Activated T-helper 9 cell treated with anti-CD3 and anti-CD28 coated beads, Interleukin-2, amount 50 U/mL, for 16 hours (primary cell): ENCODE measurements at places on chromosomes 5 and 9.
A peak's percentile ranks its signal among the peaks of the same experiment; 100 is the strongest.

- no peak for DNase-seq
Observed at GRCh38 chr5:37111426-37112382, 137.5 kb downstream of the CPLANE1 start.

DNA sequence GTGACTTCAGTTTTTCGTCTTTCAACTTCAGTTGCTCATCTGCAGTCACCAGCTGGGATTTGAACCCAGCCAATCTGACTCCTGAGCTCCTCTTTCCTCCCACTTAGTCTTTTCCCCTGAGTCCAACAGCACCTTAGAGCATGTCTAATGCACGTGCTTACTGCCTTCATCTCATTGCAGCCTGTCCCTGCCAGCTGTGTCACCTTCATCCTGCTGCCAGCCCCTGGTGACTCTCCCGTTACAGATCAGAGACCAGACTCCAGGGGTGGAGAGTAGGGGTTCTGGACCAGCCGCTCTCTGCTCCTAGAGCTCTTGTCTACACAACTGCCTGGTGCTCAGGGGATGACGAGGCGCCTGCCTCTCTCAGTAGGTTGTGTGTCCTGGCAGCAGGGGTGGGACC is 132.9 kb upstream of the LMX1B start:
- no peak for DNase-seq

- DNase-seq, result peak; percentile 15
Observed at GRCh38 chr5:150486402-150487198, 21.3 kb upstream of the NDST1 start.

- no peak for DNase-seq
Observed at GRCh38 chr5:142777850-142778249, 7.7 kb downstream of the ARHGAP26 start.

GRCh38 chr5:90888511-90889324 is 330.1 kb downstream of the ADGRV1 start:
- no peak for DNase-seq

- no peak for DNase-seq
Observed at GRCh38 chr5:84149094-84149493, 235.6 kb downstream of the EDIL3 start.

GRCh38 chr9:15369238-15369637 is 53.4 kb upstream of the SNAPC3 start:
- DNase-seq, result no peak

- DNase-seq, result no peak
Observed at GRCh38 chr9:73979894-73980264, 517.3 kb upstream of the RORB start.

DNA sequence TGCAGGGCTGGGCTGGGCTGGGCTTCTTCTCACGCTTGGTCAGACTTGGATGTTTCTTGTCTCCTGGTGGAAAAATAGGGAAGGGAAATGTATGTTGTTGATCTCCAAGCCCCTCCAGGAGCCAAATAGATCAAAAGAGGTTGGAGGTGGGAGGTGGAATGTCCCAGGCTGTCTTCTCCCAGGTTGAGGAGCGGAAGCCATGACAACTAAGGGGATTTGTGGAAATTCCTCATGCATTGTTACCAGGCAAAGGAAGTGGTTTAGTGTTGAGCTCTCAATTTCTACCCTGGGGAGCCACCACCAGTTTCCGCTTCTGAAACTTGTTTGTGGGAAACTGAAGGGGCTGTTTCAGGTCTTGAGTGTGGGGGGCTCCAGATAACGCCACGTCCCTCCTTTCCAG is 79.0 kb downstream of the SPRY4 start:
- DNase-seq, result no peak
